A549 treated with CpdA at 1 μM for 4 hours (cell line): ENCODE measurements at places on chromosomes 12 and 14. TPM values are rescaled to one million over a fixed set of nuclear protein-coding genes. Genes with fewer than 3 reads are reported as not detected.

The HOXC9 gene
- 10.6 to 13.6 TPM (median 12.5 TPM) in 5 replicates for total RNA-seq

The FOXN4 gene
- total RNA-seq = 0.03 to 0.12 TPM in 2 of 5 replicates, not detected in the others

The GLI1 gene
- 7.1 to 13.9 TPM (median 12.0 TPM) in 5 replicates for total RNA-seq

The GLIPR1L1 gene
- total RNA-seq = not detected in 5 replicates

The CPNE8 gene
- 10.1 to 12.4 TPM (median 10.8 TPM) in 5 replicates for total RNA-seq
